ENCODE measurements at places on chromosomes 5 and 9.

- DNase-seq = no peak
These were observed 117.8 kb upstream of the PTCH1 start for GRCh38 chr9:95634536-95634935.

- no peak for DNase-seq
These were observed 114.3 kb upstream of the SARDH start for GRCh38 chr9:133852431-133852830.

DNA sequence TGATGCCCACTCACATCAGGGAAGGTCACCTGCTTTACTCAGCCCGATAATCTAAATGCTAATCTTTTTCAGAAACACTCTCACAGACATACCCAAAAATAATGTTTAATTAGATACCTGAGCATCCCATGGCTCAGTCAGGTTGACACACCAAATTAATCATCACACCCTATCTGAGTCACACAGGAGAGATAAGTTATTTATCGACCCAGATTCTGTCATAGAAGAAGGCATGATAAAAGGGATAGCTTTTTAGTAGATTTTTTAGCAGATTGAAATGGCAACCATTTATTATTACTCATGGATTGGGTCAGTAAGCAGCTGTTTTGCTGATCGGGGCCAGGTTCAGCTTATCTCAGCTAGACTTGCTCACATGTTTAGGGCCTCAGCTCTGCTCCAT, 97.8 kb upstream of the TYRP1 start:
- no peak for DNase-seq

DNA sequence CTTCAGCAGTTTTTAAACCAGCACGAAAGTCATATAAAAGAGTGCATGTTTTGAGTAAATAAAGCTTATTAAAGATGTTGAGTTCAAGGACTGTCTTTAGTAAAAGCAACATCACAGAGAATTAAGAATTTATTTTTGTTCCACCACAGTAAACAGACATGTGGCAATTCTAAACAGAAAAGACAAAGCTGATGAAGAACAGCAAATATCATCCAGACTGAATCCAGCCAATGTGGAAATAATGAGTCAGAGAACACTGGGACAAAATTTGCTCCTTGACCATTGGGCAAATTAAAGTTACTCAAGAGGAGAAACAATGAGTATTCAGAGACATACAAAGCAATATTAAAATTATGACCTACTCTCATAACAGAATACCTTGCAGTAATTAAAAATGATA, 28.8 kb downstream of the OR2K2 start:
- peak; percentile 44 for DNase-seq

DNA sequence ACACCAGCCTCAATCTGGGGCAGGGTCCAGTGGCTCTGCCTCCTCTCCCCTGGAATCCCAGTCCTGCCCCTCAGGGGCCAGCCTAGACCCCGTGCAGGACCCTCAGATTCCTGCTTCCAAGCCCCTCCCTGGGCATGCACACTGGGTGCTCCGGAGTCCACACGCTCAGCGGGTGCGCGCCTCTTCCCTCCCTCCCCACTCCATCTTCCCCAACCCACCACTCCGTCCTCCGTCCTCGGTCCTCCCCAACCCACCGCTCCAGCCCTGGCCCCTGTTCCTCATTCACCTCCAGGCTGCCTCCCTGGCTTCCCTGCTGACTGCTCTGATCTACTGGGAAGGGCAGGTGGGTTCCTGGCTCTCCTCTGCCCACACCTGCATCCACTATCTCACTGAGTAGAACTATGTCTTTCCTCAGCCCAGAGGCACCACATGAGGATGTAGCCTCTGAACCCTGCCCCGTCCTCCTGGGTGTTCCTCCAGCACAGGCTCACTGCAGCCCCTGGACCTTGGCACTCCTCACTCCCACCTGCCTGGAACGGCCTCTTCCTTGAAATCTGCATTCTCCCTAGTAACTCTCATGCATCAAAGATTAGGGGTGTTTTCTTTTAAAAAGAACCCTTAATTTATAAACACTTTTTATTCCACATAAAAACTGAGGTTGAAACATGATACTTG, 92.8 kb downstream of the CAMSAP1 start:
- DNase-seq = no peak

DNA sequence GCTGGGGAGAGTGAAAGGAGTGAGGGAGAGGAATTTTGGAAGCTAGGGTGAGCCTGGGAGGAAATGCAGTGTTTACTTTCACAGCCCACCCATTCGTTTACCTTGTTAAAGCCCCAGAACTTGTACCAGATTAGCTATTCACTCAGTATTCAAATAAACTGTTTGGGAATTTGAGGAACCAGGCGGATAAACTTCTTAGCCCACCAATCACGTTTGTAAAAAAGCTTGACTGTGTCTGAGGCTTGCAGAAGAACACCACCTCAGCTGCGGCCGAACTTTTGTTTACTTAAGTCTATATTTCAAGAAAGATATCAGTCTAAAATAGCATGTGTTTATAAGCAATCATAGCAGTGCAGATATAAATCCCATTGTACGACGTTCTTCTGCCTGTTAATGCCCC, 5.2 kb upstream of the TLE1 start:
- no peak for DNase-seq

- no peak for DNase-seq
These were observed 13.0 kb upstream of the DAB2IP start for GRCh38 chr9:121638399-121638798.

DNA sequence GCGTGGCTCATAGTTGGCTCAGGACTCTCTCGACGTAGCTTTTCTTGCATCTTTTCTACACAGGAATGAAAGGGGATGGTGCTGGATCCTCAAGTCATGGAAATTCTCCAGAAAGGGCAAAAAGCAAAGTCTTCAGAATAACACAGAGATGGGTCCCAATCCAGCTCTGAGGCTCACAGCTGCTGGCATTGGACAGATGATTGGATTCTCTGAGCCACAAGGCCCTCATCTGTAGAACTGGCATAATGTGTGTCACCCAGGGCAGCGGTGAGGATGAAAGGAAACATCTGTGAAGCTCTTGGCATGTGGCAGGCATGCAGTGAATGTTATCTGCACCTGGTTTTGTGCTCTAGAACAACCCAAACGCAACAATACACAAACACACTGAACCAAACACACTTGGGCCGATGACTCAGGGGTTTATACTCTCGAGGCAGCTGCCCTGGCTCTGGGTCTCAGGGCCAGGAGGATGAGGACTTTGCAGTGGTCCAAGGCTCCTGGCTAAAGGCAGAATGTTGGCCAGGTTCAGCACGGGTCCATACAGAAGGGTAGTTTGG, 64.0 kb upstream of the UBTD2 start:
- no peak for DNase-seq

DNA sequence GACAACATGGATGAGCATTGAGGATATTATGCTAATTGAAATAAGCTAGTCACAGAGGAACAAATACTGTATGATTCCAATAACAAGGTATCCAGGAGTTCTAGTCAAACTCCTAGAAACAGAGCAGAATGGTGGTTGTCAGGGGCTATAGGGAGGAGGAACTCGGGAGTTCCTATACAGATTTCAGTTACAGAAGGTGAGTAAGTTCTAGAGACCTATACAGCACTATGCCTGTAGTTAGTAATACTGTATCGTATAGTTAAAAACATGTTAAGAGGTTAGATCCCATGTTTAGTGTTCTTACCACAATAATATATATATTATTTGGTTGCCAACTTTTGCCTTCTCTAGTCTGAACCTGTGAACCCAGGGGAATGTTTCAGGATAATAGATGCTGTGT, 7.9 kb upstream of the OXCT1 start:
- DNase-seq = no peak

GRCh38 chr5:170268884-170269283, 28.7 kb downstream of the LCP2 start:
- no peak for DNase-seq

GRCh38 chr5:128637031-128637430, 99.0 kb upstream of the FBN2 start:
- DNase-seq = peak; percentile 33

DNA sequence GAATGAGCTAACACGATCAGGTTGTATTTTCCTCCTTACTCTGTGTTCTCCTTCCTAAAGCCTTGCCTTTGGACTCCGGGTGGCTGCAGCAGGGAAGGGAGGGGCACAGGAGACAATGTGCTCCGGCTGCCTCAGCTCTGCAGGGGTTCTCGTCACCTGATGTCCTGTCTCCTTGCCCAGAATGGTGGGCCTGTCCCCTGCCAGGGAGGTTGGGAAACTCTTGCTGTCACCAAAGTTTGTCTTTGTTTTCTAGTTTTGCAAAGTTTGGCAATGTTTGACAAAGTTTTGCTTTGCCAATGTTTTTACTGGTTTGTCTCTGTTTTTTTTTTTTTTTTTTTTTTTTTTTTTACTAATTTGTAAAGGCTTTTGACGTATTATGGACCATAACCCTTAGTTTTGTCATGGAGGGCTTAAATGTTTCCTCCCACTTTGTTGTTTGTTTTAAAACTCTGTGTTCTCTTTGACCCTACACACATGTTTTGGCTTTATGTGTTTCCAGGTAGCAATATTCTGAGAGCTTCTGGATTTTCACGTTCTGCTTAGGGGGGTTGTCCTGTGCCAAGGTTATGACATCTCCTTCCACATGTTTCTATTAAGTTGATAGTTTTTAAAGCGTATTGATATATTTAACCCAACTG, 49.3 kb downstream of the GADD45G start:
- no peak for DNase-seq

DNA sequence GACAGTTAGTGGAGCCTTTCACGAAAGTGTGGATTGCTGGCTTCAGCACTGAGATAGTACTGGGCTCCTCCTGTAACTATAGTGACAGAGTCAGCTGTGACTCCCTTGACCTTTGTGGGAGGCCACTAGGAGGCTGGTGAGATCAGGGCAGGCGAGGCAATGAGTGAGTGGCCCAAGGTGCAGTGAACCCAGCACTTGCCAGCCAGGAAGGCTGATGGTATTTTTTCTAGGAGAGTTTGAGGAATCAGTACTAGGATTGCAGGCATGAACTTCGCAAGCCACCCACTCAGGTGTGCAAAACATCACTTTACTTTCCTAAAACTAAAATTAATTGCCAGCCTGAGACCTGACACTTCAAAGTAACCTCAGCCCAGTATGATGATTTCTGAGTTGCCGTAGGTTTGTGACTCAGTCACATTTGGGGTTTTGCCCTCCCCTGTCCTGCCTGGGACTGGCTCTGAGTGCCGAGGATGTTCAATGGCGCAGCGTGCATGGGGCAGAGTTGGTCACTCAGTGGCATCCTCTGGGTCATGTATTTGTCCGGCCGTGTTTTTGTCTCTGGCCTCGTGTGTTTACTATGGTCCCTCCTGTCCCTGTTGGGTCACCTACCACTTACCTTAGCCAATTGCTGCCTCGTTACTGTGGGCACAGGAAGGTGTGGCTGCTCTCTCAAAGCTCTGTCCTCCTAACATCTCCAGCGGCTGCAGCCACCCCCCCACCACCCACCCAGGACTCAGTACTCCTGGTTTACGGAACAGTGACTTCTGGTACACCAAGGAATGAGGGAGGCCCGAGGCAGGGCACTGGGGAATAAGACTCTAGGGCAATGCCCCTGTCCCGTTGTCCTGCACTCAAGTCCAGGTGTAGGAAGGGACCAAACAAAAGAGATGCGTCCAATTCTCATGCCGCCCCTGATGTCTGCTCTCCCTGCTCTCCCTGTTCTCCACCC, 67.2 kb downstream of the IL31RA start:
- no peak for DNase-seq

DNA sequence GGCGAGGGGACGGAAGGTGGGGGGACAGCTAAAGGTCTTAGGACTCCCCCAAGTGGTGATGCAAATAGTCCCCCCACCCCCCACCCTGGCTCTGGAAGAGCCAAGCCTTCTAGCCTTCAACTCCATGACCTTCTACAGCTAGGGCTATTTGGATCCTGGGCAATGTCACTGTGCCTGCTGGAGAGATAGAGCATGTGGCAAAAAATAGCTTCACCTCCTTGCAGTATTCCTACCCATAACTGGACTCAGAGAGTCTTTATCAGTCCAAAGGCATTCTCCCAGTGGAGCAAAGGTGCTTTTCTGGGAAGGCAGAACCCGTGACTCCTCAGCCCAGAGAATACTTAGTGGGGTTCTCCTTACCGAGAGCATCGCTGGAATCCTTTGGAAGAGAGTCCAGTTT, 48.9 kb upstream of the PPARGC1B start:
- DNase-seq = no peak

DNA sequence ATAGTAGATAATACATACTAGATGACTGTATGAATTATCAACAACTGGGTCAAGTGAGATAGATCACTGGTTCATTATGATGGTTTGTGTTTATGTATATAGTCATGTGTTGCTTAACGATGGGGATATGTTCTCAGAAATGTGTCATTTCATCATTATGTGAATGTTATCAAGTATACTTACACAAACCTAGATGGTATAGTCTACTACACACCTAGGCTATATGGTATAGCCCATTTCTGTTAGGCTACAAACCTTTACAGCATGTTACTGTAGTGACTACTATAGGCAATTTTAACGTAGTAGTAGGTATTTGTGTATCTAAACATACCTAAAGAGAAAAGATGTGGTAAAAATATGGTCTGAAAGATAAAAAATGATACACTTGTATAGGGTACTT, 31.0 kb downstream of the TMEM38B start:
- no peak for DNase-seq

GRCh38 chr5:31385774-31386537, 145.9 kb downstream of the DROSHA start:
- DNase-seq = no peak

GRCh38 chr9:100108559-100108958, 9.5 kb downstream of the INVS start:
- DNase-seq = no peak

- peak; percentile 61 for DNase-seq
These were observed 109.9 kb downstream of the NUDT12 start for GRCh38 chr5:103452666-103453065.

DNA sequence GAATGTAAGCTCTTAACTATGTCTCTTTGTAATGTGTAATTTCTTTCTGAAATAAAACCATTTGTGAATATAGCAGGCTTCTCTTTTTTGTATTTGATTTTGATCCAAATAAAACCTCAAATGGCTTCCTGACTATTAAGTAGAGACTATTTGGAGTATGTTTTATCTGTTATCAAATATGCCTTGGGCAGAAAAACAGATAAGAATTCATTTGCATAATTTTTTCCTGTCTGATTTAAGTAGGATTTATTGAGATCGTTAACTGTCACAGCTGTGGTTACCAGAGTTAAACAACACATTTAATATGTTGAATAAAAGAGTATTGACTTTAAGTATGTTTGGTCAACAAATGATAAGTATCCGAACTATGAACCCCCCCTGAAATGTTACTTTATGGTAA, 104.9 kb downstream of the MELK start:
- no peak for DNase-seq

DNA sequence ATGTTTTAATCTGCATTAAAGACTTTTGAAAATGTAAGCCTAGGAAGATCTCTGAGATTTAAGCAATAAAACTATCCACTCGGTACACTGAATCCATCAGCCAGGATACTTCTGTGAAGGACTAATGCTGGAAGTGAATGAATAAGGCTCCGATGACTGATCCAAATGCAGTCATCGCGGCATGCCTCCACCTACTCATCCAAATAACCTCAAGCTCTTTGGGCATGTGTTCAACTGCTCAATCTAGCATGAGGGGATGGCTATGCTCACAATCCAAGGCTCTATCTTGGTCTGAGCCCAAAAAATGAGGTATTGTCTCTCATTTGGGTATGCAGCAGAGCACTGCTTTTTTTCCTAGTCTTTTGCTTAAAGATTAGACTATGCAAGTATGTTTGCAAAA, 19.2 kb downstream of the MARCHF3 start:
- DNase-seq = peak; percentile 73

Measured in GM03348 (cell line).